ENCODE measurements at places on chromosomes 5 and 9.

- no peak for DNase-seq
Measured at GRCh38 chr9:129665389-129665775, at the start of gene PRRX2. PRRX2 (plus strand) TSS chr9:129665647; CDS start chr9:129665868, 221 bp downstream.

- DNase-seq = no peak
Measured at GRCh38 chr5:176396330-176396729, 7.8 kb downstream of the HIGD2A start.

GRCh38 chr5:135393691-135394090 lies 5.3 kb downstream of the MACROH2A1 start:
- DNase-seq = no peak

DNA sequence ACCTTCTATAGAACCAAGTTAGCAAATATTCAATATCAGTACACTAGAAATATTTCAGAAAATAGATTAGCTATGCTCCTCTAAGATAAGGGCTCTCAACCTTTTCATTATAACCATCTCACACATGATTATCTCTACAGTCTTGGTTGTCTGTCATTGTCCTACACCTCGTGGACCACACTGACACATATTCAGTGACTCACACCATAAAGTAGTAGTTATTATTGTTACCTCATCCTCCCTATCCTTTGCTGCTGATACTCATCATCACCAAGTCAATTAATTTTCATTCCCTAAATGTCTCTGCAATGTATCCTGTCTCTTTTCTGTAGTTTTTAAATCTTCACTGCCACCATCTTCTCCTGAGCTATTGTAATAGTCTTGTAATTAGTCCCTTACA lies 1309.2 kb upstream of the C9orf72 start:
- no peak for DNase-seq

- DNase-seq = no peak
Measured at GRCh38 chr5:141636106-141636412, 590 bp downstream of the HDAC3 start.

- peak; percentile 66 for DNase-seq
Measured at GRCh38 chr5:9898319-9898718, 268.2 kb upstream of the TAS2R1 start.

DNA sequence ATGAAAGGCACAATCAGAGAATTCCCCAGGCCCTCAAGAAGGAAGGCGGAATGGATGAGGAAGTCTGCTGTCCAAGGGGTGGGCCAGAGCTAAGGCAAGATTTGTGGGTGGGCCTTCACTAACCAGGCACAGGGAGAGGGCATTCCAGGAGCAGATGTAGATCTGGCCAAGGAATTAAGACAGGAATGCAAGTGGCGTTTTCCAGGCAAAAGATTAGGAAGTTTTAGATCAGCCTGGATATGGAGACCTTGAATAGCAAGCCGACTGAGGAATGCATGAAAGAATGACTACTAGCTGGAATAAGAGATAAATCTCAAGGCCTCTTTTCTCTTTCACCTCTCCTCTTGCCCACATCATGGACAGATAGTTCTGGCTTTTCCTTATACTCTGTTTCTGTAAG lies 68.5 kb downstream of the GHR start:
- DNase-seq = no peak

DNA sequence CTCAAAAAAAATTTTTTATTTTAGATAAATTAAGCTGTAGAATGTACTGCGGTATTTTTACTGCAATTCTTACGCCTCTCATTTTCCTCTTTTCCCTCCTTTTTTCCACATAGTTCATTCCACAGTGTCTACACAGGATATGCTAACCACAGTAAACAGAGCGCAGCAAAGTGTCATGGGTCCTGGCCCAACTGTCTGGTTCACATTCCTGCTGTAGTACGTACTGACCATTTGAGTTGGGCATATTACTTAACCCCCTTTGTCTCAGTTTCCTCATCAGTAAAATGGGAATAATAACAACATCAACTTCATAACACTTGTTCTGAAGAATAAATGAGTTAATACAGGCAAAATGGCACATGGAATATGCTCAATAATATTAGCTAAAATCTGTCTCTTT lies 41.6 kb downstream of the SLC44A1 start:
- DNase-seq = no peak

DNA sequence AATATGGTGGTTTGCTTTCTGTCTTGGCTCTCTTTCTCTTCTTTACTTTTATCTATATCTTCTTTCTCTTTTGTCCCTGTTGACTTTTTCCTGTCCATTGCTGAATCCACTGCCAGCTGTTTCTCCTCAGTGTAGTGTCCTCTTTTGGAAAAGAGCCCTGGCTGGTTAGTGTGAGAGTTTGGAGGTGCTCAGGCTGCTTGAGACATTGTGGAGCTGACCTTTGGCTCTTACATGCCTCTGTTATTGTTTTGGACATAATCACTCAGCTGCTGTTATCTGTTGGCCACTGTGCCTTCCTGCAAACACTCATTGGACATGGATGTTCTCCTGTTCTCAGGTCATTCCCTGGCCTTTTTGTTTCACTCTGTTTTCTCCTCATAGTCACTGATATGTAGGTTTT lies 295.4 kb upstream of the RIOK2 start:
- no peak for DNase-seq

- no peak for DNase-seq
Measured at GRCh38 chr9:127366594-127366993, 30.4 kb upstream of the SLC2A8 start.

All from NCI-H2081 (cell line).